ENCODE measurements at places on chromosomes 3 and 15. TPM values are rescaled to one million over a fixed set of nuclear protein-coding genes. Genes with fewer than 3 reads are reported as not detected.

The LSAMP gene
- 8.1 TPM for total RNA-seq

The LRRC58 gene
- 13.4 TPM for total RNA-seq

GRCh38 chr15:91632981-91633380, 220.5 kb upstream of the SLCO3A1 start:
- DNase-seq, result no peak
- no peaks in the 10 kb centered on the region for H3K36me3 ChIP-seq
- no peak overlapping the region for H3K4me3 ChIP-seq
- H3K27me3 ChIP-seq, result no peaks in the 10 kb centered on the region

DNA sequence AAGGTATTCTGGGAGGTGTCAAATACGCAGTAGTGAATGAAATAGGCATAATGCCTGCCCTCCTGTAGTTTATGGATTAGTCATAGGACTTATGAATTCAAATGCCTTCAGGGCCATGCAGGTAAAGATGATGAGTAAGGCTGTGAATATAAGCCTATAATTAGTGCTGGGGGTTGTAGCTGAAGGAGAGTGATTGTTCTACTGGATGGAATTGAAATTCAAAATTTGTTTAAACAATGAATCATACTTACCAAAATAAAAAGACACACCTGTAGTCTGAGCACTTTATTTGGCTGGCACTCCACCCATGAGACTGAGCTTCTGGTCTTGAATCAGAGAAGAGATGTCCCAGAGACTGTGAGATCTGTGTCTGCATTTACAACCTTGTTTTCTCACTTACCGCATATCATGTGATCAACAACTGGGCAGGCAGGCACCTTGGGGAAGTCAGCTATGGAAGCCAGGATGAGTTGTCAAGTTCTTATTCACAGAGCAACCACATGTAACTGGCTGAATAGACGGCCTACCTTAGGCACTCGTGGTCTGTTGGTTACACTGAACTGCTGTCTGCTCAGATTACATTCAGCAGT, 291.8 kb downstream of the NAALADL2 start:
- no peaks in the 10 kb centered on the region for H3K36me3 ChIP-seq
- no peak overlapping the region for H3K27ac ChIP-seq
- H3K4me1 ChIP-seq, result no peaks in the 10 kb centered on the region
- H3K4me3 ChIP-seq, result no peak overlapping the region
- H3K27me3 ChIP-seq, result no peaks in the 10 kb centered on the region

- DNase-seq, result no peak
- H3K4me3 ChIP-seq, result no peak overlapping the region
- no peaks in the 10 kb centered on the region for H3K4me1 ChIP-seq
- no peaks in the 10 kb centered on the region for H3K27me3 ChIP-seq
- no peak overlapping the region for H3K27ac ChIP-seq
Observed at GRCh38 chr3:6867269-6867668, 6.4 kb downstream of the GRM7 start.
